ENCODE measurements at places on chromosomes 12 and 14. TPM values are rescaled to one million over a fixed set of nuclear protein-coding genes. Genes with fewer than 3 reads are reported as not detected.

DNA sequence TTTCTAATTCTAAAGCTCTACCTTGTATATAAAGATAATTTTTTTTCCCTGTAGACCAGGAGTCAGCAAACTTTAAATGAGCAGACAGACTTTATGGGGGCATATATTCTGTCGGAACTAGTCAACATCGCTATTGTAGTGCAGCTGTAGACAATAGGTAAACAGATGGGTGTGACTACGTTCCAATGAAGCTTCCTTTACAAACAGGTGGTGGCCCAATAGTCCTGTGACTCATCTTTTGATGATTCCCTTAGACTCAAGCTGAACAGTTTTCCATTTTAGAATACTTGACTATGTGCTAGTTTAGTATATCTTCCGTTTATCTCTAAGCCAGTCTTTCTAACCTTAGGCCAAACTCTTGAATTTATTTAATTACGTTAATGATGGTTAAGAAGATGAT, 16.3 kb downstream of the MUCL1 start:
- no peaks in the 10 kb centered on the region for H3K36me3 ChIP-seq
- H3K27ac ChIP-seq, result no peak overlapping the region
- no peaks in the 10 kb centered on the region for H3K4me1 ChIP-seq
- H3K27me3 ChIP-seq, result no peaks in the 10 kb centered on the region

DNA sequence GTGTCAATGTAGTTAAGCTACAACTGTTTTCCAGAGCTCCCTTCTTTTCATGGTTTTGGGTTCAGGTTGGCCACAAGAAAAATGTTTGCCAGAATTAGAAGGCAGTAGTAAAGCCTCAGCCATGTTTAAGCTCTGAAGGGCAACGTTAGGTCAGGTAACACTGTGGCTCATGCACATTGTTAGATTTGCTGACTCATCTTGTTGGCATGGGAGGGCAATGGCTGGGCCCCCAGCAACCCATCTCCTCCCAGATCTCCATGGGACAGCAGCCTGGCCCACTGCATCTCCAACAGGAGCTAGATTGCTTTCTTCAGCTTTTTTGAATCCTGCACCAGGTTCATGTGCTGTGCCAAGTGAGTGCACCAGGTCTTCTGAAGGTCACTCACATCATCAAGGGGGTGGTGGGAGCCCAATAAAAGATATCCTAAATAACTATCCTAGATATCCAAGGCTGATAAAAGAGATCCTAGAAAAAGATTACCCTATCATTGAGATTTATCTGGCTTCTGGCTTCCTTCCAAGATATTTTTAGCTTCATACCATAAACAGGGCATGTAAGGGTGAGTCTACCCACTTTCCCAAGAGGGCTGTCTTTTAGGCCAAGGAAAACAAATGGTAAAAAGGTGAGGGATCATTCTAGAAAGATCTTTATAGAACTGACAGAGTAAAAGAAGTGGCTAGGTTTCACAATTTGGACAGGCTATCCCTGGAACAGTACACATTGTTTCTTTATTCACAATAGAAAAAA, 28.9 kb downstream of the PTGER2 start:
- no peaks in the 10 kb centered on the region for H3K36me3 ChIP-seq
- H3K27me3 ChIP-seq, result no peaks in the 10 kb centered on the region
- H3K27ac ChIP-seq, result no peak overlapping the region
- DNase-seq, result no peak
- H3K4me3 ChIP-seq, result no peak overlapping the region
- no peaks in the 10 kb centered on the region for H3K4me1 ChIP-seq

DNA sequence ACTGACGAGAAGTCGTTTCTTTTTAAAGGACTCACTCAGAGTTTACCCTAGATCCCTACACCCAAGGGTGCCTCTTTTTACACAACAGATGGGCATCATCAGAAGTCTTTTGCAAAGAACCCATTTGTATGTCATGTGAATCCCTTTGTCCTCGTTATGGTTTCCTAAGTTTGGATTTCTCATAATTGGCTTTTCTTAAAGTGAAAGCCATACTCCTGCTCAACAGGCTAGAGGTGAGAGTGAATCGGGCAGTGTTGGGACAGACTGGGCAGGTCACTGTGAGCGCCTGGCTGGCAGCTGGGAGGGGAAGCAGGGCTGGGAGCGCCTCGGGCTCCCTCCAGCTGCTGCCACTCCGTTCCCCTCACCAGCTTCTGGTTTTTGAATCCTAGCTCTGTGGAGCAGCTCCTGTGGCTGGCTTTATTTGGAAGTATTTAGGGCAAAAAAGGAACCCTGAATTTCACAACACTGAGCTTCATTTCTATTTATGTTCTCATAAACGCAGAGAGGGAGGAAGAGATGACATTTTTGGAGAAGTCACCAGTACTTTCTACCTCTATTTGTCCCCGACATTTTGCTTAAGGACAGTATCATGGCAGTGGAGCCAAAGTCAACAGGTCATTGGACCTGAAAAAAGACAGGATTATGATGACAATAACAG, 63.8 kb upstream of the ACTN1 start:
- H3K36me3 ChIP-seq, result no peaks in the 10 kb centered on the region
- peak; percentile 54 for DNase-seq
- peak overlapping the region; percentile 50 for H3K27ac ChIP-seq
- H3K27me3 ChIP-seq, result no peaks in the 10 kb centered on the region
- no peak overlapping the region for H3K4me3 ChIP-seq

DNA sequence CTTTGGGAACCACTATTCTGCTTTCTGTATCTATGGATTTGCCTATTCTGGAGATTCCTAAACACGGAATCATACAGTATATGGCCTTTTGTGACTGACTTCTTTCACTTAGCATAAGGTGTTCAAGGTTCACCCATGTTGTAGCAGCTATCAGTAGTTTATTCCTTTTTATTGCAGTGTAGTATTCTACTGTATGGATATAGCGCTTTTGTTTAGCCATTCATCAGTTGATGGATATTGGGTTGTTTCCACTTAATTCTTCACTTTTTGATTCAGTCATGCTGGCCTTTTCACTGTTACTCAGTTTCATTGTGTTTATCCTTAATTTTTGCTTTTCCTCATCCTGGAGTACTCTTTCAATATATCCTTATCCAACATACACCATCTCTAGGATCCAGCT, 5.1 kb downstream of the PPP4R4 start:
- no peaks in the 10 kb centered on the region for H3K27me3 ChIP-seq
- no peak for DNase-seq
- no peak overlapping the region for H3K27ac ChIP-seq
- H3K36me3 ChIP-seq, result no peaks in the 10 kb centered on the region

DNA sequence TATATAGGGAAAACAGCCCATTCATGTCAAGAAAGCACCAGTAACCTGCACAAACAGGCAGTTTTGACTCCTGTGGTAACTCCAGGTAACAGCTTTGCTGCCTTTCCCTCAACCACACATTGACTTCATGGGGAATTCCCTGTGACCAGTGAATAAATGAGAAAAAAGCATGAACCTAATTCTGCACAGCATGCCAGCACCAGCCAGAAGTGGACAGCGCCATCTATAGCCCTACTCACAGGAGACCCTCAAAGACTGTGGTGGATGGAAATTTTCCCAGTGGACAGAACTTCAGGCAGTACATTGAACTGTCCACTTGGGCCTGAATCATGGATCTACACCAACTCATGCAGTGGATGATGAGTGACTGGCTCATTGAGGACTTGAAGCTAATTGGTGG, 152.1 kb downstream of the SLC8A3 start:
- no peak overlapping the region for H3K27ac ChIP-seq
- H3K36me3 ChIP-seq, result no peaks in the 10 kb centered on the region
- no peaks in the 10 kb centered on the region for H3K27me3 ChIP-seq

- H3K27me3 ChIP-seq, result peaks cover 26% of the 10 kb centered on the region
- no peak overlapping the region for H3K27ac ChIP-seq
- no peaks in the 10 kb centered on the region for H3K4me1 ChIP-seq
- DNase-seq, result no peak
Measured at GRCh38 chr14:60515511-60516289, 6.8 kb downstream of the SIX6 start.

DNA sequence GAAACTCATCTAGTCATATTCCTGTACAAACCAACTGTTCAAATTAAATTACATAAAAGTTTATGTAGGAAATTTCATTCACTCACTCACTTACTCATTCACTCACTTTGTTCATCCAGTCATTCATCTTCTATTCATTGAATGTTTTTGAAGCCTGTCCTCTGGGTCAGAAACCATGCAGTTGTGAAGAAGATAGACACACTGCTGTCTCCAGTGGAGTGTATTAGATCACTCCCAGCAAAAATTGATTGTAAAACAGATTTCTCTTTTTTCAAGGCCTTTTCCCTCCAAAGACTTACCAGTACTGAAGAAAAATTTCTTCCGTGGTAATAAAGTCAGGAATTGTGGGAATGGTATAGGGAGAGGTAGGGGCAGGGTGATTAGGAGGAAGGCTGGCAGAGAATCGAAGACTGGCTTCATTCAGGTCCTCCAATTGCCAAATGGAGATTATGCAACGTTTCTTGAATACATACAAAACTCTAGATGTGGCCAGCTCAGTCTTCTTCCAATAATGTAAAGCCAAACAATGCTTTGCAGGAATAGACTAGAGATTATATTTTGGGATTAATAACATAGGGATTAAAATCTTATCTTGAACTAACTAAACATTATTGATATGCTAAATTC, 9.1 kb downstream of the LRRK2 start:
- no peak overlapping the region for H3K4me3 ChIP-seq
- no peaks in the 10 kb centered on the region for H3K27me3 ChIP-seq
- no peaks in the 10 kb centered on the region for H3K36me3 ChIP-seq
- H3K27ac ChIP-seq, result no peak overlapping the region
- H3K4me1 ChIP-seq, result no peaks in the 10 kb centered on the region

DNA sequence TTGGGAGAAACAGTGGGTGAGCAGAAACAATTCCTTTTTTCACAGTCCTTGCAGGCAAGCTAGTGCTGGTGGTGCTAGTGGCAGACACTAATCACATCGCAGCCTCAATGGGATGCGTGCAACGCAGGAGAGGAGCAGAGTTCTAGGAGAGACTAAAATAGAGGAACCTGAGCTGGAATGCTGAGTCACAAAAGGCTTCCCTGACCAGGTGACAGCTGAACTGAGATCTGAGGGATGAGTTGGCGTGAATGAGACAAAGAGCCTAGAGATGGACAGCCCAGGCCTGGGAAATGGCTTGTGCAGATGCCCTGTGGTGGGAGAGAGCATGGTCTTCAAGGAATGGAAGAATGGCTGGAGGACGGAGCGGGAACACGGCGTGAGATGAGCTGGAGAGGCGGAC, 25.8 kb downstream of the ACADS start:
- DNase-seq, result no peak
- H3K36me3 ChIP-seq, result no peaks in the 10 kb centered on the region
- H3K4me1 ChIP-seq, result no peaks in the 10 kb centered on the region
- no peak overlapping the region for H3K27ac ChIP-seq

GRCh38 chr12:56078931-56079722, 838 bp upstream of the ERBB3 start:
- DNase-seq, result peak; percentile 93
- H3K4me1 ChIP-seq, result peaks cover 12% of the 10 kb centered on the region
- H3K4me3 ChIP-seq, result peak overlapping the region; percentile 68
- peak overlapping the region; percentile 83 for H3K27ac ChIP-seq
- H3K27me3 ChIP-seq, result no peaks in the 10 kb centered on the region

- H3K36me3 ChIP-seq, result no peaks in the 10 kb centered on the region
- H3K27ac ChIP-seq, result no peak overlapping the region
- H3K4me1 ChIP-seq, result no peaks in the 10 kb centered on the region
- no peaks in the 10 kb centered on the region for H3K27me3 ChIP-seq
- no peak for DNase-seq
- H3K4me3 ChIP-seq, result no peak overlapping the region
Measured at GRCh38 chr14:100048786-100049185, 16.4 kb upstream of the EVL start.

DNA sequence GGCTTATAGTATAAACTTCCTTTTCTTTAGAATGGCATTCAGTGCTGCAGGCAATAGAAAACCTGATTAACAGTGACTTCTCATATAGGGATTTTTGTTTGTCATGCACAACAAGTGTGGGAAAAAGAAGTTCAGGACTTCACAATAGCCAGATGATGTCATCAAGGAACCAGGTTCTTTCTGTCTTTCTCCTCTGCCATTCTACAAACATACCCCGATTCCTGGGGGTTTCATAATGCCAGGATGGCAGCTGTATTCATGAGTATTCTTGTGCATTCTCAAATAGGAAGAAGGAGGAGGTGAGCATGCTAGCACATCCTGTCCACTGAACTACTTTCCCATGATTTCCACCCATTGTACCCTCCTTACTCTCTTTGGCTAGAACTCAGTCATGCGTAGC, 182.7 kb upstream of the EEA1 start:
- no peaks in the 10 kb centered on the region for H3K4me1 ChIP-seq
- H3K27ac ChIP-seq, result no peak overlapping the region
- no peaks in the 10 kb centered on the region for H3K36me3 ChIP-seq
- H3K4me3 ChIP-seq, result no peak overlapping the region
- H3K27me3 ChIP-seq, result no peaks in the 10 kb centered on the region

GRCh38 chr12:113088971-113089756, 32.6 kb downstream of the DTX1 start:
- no peak overlapping the region for H3K4me3 ChIP-seq
- H3K4me1 ChIP-seq, result peaks cover 19% of the 10 kb centered on the region
- no peak for DNase-seq
- no peaks in the 10 kb centered on the region for H3K36me3 ChIP-seq

DNA sequence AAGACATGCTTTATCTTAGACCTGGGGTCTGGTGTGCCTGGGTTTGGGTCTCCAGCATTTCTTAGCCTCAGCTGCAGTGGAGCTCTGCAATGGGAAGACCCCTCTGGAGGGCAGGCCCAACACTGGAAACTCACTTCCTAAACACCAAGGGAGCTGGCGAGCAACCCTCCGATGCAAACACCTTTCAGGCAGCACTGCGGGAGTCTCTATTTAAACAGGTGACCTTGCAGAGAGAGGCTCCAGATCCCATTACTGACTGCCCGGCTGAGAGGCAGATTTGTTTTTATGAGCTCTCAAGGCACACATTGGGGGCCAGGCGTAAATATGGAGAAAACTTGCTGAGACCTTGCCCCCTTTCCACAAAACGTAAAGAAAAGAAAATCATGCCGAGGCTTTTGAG, 195.5 kb downstream of the PAX9 start:
- H3K4me3 ChIP-seq, result no peak overlapping the region
- no peak for DNase-seq
- H3K27ac ChIP-seq, result no peak overlapping the region
- no peaks in the 10 kb centered on the region for H3K36me3 ChIP-seq

DNA sequence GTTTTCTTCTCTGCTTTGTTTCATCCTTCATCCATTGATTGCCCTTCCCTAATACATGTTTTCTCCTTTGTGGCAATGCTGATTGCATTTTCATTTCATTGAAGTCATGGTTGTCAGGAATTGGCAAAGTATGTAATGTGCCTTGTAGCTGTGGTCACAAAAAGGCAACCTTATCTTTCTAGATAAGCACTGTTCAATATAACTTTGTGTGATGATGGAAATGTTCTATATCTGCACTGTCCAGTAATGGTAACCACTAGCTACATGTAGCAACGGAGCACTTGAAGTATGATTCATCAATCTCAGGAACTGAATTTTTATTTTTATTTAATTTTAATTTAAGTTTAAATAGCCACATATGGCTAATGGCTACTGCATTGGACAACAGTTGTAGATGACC, 79.8 kb downstream of the PCNX1 start:
- no peak overlapping the region for H3K27ac ChIP-seq
- no peaks in the 10 kb centered on the region for H3K27me3 ChIP-seq
- no peak overlapping the region for H3K4me3 ChIP-seq
- DNase-seq, result no peak
- no peaks in the 10 kb centered on the region for H3K4me1 ChIP-seq

The CISTR gene
- not detected for total RNA-seq

The LHX5 gene
- not detected for total RNA-seq

The LARP4 gene
- 43.0 TPM for total RNA-seq

The GLS2 gene
- total RNA-seq, result 1.8 TPM

The ADAM21 gene
- total RNA-seq, result not detected

The DBX2 gene
- 0.89 TPM for total RNA-seq

The SLC8A3 gene
- total RNA-seq, result not detected

The LMNTD1 gene
- total RNA-seq, result 0.27 TPM

The ACRBP gene
- total RNA-seq, result 8.9 TPM

The TPCN1 gene
- total RNA-seq, result 123 TPM

The ADCK1 gene
- total RNA-seq, result 13.5 TPM

Measured in thyroid gland (tissue), 4 donors.